ENCODE measurements at places on chromosomes 3 and 15. TPM values are rescaled to one million over a fixed set of nuclear protein-coding genes. Genes with fewer than 3 reads are reported as not detected.
A peak's percentile ranks its signal among the peaks of the same experiment; 100 is the strongest.

- DNase-seq = no peak
Measured at GRCh38 chr3:170467007-170467406, 48.3 kb downstream of the CLDN11 start.

- no peak for DNase-seq
Measured at GRCh38 chr3:40752492-40752891, 227.7 kb downstream of the ZNF621 start.

The ITIH4 gene
- total RNA-seq = 0.10 TPM

- DNase-seq = no peak
Measured at GRCh38 chr15:93428150-93428549, 339.1 kb upstream of the RGMA start.

The IQCH gene
- 1.4 TPM for total RNA-seq

GRCh38 chr15:72033711-72034110, 84.2 kb downstream of the MYO9A start:
- no peak for DNase-seq

GRCh38 chr3:40869939-40870338, 329.4 kb upstream of the CTNNB1 start:
- no peak for DNase-seq

The CHMP2B gene
- total RNA-seq = 26.2 TPM

GRCh38 chr15:81612631-81613030, 238.6 kb upstream of the TMC3 start:
- no peak for DNase-seq

The GOLGA8T gene
- total RNA-seq = not detected

The RASGRP1 gene
- total RNA-seq = 0.18 TPM

The IL17RB gene
- total RNA-seq = 0.39 TPM

DNA sequence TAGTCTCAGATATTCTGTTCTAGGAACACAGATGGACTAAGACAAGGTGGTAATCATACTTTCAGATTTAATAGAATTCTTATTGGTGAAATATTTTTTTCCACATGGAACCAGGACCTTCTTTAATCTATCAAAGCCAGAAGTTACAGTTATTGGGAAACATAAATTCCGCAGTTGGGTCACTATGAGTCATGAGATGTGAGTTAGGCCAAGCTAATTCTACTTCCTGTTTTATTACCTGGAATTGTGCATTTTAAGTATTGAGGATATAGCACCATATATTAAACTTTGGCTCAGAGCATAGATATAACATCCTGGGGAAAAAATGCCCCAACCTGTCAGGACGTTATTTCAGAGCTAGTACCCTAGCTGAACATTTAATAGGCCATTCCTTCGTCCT, 96.4 kb upstream of the P3H2 start:
- DNase-seq = no peak

- no peak for DNase-seq
Measured at GRCh38 chr3:95521396-95521795, 1293.0 kb upstream of the EPHA6 start.

GRCh38 chr15:70503073-70503745, 260.1 kb downstream of the UACA start:
- no peak for DNase-seq

- no peak for DNase-seq
Measured at GRCh38 chr3:58034738-58035523, 26.7 kb downstream of the FLNB start.

GRCh38 chr3:63967675-63968611, 55.4 kb downstream of the PSMD6 start:
- peak; percentile 31 for DNase-seq

The SECISBP2L gene
- total RNA-seq = 15.3 TPM

GRCh38 chr15:78104566-78105475, 12.5 kb downstream of the SH2D7 start:
- no peak for DNase-seq

The PYGO1 gene
- total RNA-seq = 7.8 TPM

DNA sequence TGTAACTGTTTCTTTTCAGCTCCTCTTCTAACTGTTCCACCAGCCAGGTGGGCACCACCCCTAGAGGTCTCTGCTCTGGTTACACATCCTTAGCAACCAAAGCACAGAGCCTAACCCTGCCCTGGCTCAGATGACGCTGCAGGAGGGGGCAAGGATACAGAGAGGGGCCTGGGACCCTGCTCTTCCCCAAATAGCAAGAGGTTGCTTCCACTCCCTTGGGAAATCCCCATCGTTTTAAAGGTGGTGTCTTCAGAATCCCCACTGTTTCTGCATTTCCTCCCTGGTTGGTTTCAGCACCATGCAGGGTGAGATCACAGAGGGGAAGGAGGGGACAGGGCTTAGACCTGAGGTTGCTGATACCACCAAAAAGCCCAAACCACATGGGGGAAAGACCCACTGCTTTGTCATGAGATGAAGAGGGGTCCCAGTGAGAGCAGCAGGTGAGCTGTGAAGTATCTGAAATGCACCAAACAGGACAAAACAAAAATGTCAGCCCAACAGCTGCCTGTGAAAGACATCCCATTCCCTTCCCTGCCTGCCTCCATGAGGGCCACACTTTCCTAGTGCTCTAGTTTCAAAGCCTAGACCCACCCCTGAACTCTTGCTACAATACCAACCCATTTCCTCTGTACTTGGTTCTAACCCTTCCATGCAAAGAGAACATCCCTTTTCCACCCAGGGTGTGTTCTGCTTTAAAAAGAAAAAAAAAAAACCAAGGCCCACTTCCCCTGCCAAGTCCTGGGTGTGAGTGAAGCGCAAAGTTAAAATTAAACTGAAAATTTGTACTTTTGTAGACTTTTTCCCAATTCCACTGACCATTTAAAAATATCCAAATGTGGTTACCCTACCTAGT, 29.0 kb downstream of the ANP32A start:
- DNase-seq = no peak

GRCh38 chr3:180383332-180384020, 218.5 kb upstream of the TTC14 start:
- DNase-seq = no peak

The ARHGEF26 gene
- total RNA-seq = 7.1 TPM

GRCh38 chr3:153925841-153926514, 195.2 kb upstream of the ARHGEF26 start:
- no peak for DNase-seq

DNA sequence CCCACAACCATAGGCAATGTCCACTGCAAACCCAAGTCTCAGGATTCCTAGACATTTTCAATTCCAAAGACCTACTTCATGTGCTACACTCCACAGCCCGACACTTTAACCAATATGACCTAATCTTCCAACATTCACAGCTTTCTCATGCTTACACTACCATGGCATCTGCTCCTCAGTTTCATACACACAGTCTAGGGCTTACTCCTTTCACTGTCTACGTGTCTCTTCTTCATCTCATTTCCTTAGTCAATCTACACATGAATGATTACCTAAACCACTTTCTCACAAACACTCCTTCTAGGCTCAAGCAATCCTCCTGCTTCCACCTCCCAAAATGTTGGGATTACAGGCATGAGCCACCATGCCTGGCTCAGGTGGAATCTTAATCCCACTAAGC, 106.3 kb downstream of the STAG1 start:
- no peak for DNase-seq

Data from H4 (cell line).